Glomerular endothelial cell (primary cell): ENCODE measurements at places on chromosomes 11 and 22. TPM values are rescaled to one million over a fixed set of nuclear protein-coding genes. Genes with fewer than 3 reads are reported as not detected.

Gene PGA5
- not detected in 2 replicates for total RNA-seq

Gene CARNS1
- total RNA-seq, result 0.10 and 0.18 TPM in 2 replicates

Gene KDM4E
- not detected in 2 replicates for total RNA-seq

Gene UBQLNL
- total RNA-seq, result 0.24 and 0.53 TPM in 2 replicates

Gene PI4KA
- 37.6 and 62.8 TPM in 2 replicates for total RNA-seq

Gene GTSE1
- 1.5 and 7.5 TPM in 2 replicates for total RNA-seq

Gene GRIK4
- 0.06 and 0.10 TPM in 2 replicates for total RNA-seq

Gene KIRREL3
- 0.78 and 0.93 TPM in 2 replicates for total RNA-seq

Gene DDX17
- total RNA-seq, result 214 and 364 TPM in 2 replicates

Gene CHRNA10
- total RNA-seq, result 0.92 and 1.5 TPM in 2 replicates

Gene ROBO4
- total RNA-seq, result 605 and 785 TPM in 2 replicates

Gene TEF
- 5.0 and 8.1 TPM in 2 replicates for total RNA-seq

Gene MPEG1
- total RNA-seq, result not detected in 2 replicates
